ENCODE measurements at places on chromosomes 2 and 18.

GRCh38 chr2:189297446-189297845, 117.9 kb upstream of the COL5A2 start:
- no peak for DNase-seq

GRCh38 chr2:180334514-180334913, 327.4 kb upstream of the CWC22 start:
- no peak for DNase-seq

GRCh38 chr18:28511413-28511821, 334.5 kb upstream of the CDH2 start:
- no peak for DNase-seq

- DNase-seq: no peak
Measured at GRCh38 chr2:161243905-161244304, 64.3 kb upstream of the PSMD14 start.

GRCh38 chr2:127485051-127485693, 41.1 kb downstream of the IWS1 start:
- DNase-seq: no peak

- DNase-seq: no peak
Measured at GRCh38 chr2:238821944-238822670, 25.8 kb upstream of the TWIST2 start.

GRCh38 chr2:205145888-205146287, 536.4 kb upstream of the NRP2 start:
- no peak for DNase-seq

DNA sequence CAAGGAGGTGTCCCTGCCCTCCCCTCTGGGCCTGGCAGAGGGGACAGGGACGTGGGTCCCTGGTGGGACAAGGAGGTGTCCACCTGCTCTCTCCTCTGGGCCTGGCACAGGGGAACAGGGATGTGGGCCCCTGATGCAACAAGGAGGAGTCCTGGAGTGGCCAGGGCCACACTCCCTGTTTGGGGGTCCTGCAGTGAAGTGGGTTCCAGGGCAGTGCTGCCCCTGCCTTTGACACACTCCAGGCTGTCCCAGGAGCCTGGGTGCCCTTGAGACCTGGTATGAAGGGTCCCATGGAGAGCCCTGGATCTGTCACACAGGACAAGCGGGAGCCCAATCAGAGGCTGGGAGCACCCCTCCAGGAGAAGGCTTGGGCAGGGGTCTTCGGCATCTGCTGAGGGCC, 75.8 kb upstream of the GPC1 start:
- no peak for DNase-seq

- no peak for DNase-seq
Measured at GRCh38 chr2:37831081-37831780, 93.9 kb upstream of the RMDN2 start.

GRCh38 chr2:150417278-150417677, 70.2 kb downstream of the RND3 start:
- DNase-seq: no peak

- DNase-seq: no peak
Measured at GRCh38 chr2:217585362-217585761, 417.4 kb downstream of the TNS1 start.

- DNase-seq: no peak
Measured at GRCh38 chr2:41832218-41832617, 215.6 kb upstream of the PKDCC start.

GRCh38 chr18:634551-635045, 22.9 kb upstream of the TYMS start:
- DNase-seq: no peak

DNA sequence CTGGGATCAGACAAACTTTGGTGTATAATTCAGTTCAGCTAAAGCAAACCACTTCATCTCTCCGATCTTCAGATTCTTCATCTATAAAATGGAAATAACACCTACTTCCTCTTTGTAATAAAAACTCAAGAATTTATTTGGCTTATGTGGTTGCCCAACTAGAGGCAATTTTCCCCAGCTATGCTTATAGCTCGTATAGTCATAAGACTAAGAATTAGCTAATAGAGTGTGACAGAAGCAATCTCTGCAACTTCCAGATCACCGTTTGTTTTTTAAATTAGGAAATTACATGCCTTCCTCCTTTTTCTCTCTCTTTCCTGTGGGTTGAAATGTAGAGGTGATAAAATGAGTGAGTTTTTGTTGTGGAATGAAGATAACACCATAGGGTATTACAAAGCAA, 35.3 kb upstream of the KCNF1 start:
- DNase-seq: no peak

- DNase-seq: no peak
Measured at GRCh38 chr2:173511357-173511756, 156.7 kb downstream of the CDCA7 start.

GRCh38 chr2:197838036-197838435, 33.6 kb downstream of the PLCL1 start:
- no peak for DNase-seq

- no peak for DNase-seq
Measured at GRCh38 chr2:61134141-61134540, 27.8 kb upstream of the C2orf74 start.

- DNase-seq: no peak
Measured at GRCh38 chr18:62494764-62495163, 28.1 kb upstream of the ZCCHC2 start.

DNA sequence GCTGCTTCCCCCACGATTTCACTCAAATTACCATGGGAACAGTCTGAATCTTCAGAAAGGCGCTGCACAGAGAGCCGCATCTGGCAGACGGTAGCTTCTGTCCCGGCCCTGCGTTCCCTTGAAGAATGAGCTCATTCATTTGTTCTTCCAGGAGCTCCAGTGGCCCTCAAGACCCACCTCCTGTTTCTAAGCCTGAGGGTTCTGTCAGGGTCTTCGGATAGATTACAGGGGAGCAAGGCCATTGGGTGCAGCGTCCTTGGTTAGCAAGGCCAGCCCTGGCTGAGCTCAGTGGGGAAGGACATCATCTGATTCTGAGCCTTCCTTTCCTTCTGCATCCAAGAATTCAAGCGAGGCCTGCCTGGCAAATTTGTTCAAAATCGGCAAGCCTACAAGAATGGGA, 111.9 kb downstream of the PDCL3 start:
- DNase-seq: no peak

DNA sequence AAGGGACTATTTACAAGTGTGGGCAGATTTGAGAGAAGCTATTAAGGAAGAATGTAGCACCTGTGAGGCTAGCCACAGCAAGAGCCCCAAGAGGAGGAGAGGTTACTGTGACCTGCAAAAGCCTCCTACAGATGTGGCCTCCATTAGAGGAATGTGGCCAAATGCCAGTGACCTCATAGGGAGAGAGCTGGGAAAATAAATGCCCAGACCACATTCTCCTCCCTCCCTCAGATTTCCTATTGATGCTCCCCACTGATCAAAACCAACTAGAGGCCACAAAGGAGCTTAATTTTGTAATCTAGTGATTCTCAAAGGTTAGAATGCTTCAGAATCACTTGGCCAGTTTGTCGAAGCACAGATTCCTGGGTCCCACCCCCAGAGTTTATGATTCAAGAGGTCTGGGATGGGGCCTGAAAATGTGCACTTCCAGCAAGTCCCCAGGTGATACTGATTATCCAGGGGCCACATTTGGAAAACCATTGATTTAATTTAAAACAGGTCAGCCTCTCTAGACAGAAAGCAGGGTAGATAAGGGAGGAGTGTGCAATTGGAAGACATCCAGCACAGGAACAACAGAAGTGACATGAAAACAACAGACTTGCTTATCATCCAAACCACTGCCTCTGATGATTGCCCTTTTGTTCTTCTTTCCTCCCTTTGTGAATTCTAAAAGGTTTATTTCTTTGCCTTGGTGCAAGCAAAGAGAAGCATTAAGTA, 61.2 kb upstream of the RBBP8 start:
- DNase-seq: no peak

GRCh38 chr2:172639256-172639655, 83.4 kb downstream of the PDK1 start:
- DNase-seq: no peak

- no peak for DNase-seq
Measured at GRCh38 chr2:23565814-23566213, 180.8 kb downstream of the KLHL29 start.

DNA sequence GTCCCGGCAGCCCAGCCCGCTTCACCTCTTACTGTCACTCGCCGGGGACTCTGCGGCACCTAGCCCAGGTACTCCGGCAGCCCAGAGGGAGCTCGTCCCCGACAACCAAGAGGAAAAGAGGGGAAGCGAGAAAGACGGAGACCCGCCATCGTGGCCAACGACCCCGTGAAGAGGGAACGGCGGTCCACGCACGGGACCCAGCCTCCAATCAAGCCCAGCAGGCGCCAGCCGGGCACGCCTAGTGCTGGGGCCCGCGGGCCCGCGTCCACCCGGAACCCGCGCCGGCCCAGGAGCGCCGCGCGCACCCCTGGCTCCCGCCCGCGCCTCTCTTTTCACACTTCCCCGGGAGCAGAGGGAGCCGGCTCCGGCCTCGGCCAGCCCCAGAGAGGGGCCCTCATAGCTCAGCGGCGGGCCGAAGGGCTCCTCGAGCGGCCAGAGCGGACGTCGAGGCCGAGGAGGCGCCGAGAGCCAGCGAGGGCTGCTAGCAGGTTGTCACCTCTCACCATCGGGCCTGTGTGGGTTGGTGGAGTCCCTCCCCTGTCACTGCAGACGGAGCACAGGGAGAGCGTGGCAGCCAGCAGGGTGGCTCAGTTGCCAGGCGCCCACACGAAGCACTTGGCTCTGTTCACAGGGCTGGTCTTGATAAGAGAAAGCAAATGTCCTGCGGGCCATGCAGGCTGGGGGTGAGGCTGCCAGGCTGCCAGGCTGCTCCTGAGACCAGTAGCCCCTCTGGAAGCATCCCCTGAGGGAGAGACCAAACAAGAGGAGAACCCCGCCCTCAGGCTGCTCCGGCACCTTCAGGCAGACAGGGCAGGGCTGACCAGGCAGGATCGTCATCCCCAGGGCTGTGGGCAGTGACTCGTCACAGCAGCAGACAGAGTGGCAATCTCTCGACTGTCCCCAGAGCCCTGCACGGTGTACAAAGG, 36.9 kb upstream of the KLF11 start:
- DNase-seq: no peak

DNA sequence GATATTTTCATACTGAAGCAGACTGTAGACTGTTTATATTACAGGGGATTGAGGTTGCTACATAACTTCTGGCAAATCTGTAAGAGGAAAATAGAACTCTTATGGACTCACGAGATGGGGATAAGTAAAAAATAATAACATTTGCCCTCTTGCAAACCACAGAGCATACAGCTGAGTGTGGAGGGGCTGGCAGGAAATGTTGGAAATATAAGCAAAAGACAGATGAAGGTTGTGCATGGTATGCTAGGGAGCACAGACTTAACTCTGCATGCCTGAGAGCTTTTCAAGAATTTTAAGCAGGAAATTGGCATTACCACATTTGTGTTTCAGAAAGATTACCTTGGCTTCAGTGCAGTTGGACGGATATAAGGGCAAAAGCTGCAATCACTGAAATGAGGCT, 411.1 kb downstream of the RAD51AP2 start:
- DNase-seq: no peak

- no peak for DNase-seq
Measured at GRCh38 chr2:136222862-136223261, 104.9 kb upstream of the CXCR4 start.

DNA sequence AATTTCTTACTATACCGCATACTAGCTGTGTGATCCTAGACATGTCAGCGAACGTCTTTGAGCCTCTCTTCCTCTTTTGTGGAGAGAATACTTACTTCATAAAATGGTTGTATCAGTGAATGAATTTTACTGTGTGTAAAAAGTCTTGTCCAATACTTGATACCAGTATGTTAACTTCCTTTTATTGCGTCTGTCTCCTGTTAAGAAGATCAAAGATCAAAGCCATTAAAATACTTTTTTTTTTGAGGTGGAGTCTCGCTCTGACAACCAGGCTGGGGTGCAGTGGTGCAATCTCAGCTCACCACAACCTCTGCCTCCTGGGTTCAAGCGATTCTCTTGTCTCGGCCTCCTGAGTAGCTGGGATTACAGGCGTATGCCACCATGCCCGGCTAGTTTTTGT, 33.2 kb downstream of the ERLEC1 start:
- no peak for DNase-seq

DNA sequence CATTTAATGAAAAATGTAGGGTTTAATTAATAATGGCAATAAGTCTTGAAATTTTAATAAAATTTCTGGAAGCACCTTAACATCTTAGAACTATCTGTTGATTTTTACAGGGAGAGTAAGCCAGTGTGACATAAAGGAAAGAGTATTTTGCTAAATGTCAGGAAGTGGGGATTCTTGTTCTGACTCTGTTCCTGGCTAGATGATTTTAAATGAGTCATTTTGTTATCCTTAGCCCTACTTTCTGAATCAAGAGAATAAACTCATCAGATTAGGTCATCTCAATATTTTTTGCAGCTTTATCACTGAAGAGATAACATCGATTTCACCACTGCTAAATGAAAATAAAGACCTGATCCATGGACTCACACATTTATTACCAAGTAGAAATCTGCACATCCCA, 377.5 kb upstream of the CYRIA start:
- DNase-seq: no peak

- no peak for DNase-seq
Measured at GRCh38 chr2:161112908-161113307, 47.3 kb upstream of the TANK start.

DNA sequence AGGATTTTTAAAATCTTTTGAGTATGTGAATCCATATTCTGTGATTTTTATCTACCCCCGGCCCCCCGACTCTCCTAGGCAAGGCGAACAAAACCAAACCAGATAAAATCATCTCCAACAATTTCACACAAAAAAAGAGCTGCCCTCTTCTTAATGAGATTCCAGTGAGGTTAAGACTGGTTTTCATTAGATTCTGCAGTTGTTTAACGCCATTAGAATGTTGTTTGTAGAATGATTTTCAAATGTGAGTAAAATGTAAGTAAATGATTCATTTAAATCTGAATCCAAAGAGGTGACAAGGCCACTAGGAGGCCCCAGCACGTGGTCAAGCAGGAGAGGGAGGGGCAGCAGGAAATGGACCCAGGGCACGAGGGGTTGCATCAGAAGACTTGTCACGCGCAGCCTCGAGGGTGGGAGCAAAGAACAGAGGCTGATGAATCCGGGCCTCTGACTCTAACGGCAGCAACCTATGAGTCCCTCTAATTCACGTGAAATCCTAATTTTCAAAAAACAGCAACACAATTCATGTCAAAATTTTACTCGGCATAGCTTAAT, 24.3 kb upstream of the KLHL29 start:
- no peak for DNase-seq

DNA sequence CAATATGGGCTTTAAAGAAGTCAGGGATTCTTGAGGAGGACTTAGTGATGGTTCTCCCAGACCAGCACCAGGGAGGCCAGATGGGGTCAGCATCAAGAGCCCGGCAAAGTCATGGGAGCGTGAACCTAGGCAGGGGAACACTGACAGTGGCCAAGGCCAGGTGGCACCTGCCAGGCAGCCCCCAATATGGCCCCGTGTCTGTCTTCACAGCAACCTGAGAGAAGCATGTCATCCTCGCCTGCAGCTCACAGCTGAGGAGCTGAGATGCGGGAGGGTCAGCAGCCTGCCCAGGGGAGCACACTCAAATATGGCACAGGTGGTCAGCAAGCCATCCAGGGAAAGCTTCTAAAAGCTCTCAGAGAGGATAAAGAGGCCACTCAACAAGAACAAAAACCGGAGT, 105.7 kb upstream of the GPC1 start:
- DNase-seq: no peak
